NCI-H2171 treated with DMSO at 0.1 percent for 48 hours (cell line): ENCODE measurements at places on chromosomes 3 and 15.

DNA sequence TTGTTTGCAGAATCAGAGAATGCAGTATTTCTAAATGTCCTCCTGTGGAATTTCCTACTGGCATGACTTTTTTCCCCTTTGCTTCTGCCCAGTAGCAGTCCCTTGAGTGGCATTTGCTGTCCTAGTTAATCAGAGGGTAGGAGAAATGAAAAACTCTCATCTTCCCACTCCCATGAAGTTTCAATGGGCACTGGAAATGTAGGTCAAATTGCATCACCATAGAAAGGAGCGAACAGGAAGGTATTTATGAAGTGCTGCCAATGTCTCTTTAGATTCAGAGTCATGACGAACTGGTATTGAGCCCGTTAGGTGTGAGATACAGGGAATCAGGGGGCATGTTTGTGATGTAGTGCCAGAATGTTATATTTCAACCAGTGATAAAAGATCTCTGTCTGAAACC is 23.2 kb downstream of the ATXN7 start:
- DNase-seq, result no peak

DNA sequence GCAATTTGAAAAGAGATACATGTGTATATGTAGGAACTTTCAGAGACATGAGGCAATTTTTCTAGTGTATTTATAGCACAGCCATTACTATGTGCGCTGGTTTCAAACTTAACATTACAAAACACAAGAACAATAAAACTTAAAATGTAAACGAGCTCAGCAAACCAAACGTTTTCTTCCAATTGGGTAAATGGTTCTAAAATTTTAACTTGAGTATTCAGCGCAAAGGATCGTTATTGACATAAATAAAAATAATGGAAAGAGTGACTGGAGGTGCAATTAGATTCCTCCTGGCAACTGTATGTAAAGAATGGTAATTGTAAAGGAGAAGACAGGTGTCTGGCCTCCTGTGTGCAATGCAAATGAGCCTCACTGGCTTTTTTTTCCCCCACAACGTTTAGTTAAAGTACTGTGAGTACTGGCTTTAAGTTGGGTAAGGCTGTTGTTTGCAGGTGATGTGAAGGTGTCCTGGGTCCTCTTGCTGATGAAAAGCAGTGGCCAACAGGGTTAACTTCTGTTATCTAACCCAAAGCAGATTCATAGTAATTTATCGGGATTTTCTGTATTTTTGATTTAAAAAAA is 14.1 kb upstream of the GADL1 start:
- no peak for DNase-seq

- peak; percentile 21 for DNase-seq
Measured at GRCh38 chr3:42547401-42547945, 34.3 kb downstream of the SEC22C start.

- no peak for DNase-seq
Measured at GRCh38 chr3:64509206-64509605, 178.6 kb downstream of the ADAMTS9 start.

- no peak for DNase-seq
Measured at GRCh38 chr3:6753536-6753935, 107.4 kb upstream of the GRM7 start.

GRCh38 chr3:72255191-72255590 is 470.2 kb upstream of the PROK2 start:
- no peak for DNase-seq

DNA sequence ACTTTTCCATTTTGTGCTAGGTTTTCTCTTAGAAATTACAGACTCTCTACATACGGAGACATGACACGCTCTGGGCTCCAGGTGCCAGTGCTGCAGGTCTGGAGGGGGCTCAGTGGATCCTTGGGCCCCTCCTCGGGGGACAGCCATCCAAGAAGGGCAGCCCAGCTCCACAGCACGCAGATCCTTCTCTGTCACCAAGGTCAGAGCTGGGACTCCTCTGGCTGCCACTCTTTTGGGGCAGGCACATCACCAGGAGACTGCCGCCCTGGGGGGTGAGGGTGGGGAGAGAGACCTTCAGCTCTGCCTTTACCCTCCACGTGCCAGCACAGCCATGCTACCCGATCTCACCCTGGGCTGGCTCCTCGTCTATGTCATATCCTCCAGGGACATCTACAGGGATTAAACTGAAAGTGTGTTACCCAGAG is 65.6 kb downstream of the ATP10A start:
- no peak for DNase-seq

DNA sequence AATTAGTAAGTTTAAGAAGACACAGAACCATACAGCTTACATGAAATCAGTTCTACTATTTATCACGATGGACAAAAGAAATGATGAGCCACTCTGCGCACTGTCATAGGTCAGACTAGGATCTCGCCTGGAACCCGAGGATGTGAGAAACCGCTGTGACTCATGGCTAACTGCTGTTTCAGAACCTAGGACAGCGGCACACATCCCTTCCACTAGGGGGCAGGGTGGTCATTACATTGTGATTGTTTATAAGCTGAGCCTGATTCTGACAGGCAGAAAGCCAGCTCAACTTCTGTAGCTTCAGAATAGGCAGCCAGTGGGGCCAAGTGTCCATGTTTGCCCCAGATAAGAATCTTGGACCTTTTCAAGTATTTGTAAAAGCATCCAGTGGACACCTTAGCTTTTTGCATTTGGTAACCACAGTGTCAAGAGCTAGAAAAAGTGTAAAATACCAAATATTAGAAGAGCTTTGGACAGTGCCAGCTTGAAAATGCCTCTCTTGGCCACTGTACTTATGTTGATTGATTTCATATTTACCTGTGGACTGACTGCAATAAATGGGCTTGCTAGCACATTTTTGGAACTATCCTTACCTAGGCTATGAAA is 115.8 kb downstream of the KBTBD8 start:
- peak; percentile 49 for DNase-seq

- no peak for DNase-seq
Measured at GRCh38 chr3:97884586-97885123, 62.8 kb downstream of the CRYBG3 start.

GRCh38 chr15:40929660-40930429 is 705 bp downstream of the DLL4 start:
- peak; percentile 41 for DNase-seq

GRCh38 chr3:114323546-114324254 is 29.9 kb downstream of the TIGIT start:
- DNase-seq, result no peak
